ENCODE measurements at places on chromosomes 7 and 10. TPM values are rescaled to one million over a fixed set of nuclear protein-coding genes. Genes with fewer than 3 reads are reported as not detected.

DNA sequence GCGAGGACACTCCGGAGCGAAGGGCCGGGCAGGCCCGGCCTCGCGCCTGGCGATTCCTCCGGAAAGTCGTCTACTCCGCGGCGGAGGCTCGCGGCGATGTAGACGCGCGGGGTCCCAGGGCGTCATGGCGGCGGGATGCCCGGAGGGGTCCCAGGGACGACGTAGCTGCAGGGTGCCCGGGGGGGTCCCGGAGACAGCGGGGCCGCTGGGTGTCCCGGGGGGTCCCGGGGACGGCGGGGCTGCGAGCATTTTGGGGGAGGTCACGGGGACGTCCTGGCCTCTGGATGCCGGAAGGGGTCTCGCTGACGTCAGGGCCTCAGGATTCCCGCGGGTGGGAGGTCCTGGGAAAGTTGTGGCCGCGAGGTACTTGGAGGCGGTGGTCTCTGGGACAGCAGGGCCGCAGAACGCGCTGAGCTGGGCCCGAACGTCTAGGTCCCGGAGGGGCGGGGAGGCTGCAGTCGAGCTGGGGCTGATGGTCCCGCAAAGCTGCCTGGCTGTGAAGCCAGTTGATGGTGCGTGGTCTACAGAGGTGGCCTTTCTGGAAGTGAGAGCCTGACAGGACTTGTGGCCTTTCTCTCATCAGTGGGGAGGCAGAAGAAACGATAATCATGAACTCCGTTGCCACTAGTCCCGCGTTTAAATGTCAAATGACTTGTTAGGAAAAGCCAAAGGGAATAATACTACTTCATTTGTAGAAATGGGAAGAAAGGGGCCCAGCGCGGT lies 637 bp downstream of the HSPA14 start:
- DNase-seq: peak; percentile 15
- peak overlapping the region; percentile 81 for H3K27ac ChIP-seq
- H3K27me3 ChIP-seq: no peaks in the 10 kb centered on the region
- peaks cover 17% of the 10 kb centered on the region for H3K4me1 ChIP-seq
- H3K36me3 ChIP-seq: peaks cover 51% of the 10 kb centered on the region

- DNase-seq: no peak
- no peaks in the 10 kb centered on the region for H3K27me3 ChIP-seq
- H3K36me3 ChIP-seq: peaks cover 18% of the 10 kb centered on the region
- no peak overlapping the region for H3K4me3 ChIP-seq
- H3K4me1 ChIP-seq: peaks cover 20% of the 10 kb centered on the region
Measured at GRCh38 chr7:96322847-96323461, 1.1 kb upstream of the SLC25A13 start.

GRCh38 chr7:76261329-76261728 lies 41.1 kb upstream of the HSPB1 start:
- H3K4me1 ChIP-seq: no peaks in the 10 kb centered on the region
- H3K27ac ChIP-seq: no peak overlapping the region
- peaks cover 30% of the 10 kb centered on the region for H3K27me3 ChIP-seq
- H3K36me3 ChIP-seq: no peaks in the 10 kb centered on the region
- no peak overlapping the region for H3K4me3 ChIP-seq

DNA sequence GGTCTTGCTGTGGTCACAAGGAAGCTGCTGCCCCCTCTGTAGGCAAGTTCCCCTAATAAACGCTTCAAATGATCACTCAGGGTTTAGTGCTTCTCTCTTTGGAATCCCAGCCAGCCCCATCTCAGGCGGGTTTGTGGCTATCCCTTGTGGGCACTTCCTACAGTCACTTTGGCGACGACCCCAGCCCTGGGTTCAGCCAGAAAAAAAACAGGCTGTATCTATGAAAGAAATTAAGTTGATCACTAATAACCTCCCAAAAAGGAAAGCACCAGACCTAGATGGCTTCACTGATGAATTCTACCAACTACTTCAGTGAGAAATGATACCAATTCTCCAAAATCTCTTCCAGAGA lies 208.2 kb downstream of the MAD1L1 start:
- DNase-seq: no peak
- no peaks in the 10 kb centered on the region for H3K27me3 ChIP-seq
- H3K4me3 ChIP-seq: no peak overlapping the region
- H3K27ac ChIP-seq: no peak overlapping the region
- no peaks in the 10 kb centered on the region for H3K36me3 ChIP-seq
- no peaks in the 10 kb centered on the region for H3K4me1 ChIP-seq

ADIRF gene
- total RNA-seq: not detected

TMEM139 gene
- total RNA-seq: 49.3 TPM
